ENCODE measurements at places on chromosomes 7 and 10.
A peak's percentile ranks its signal among the peaks of the same experiment; 100 is the strongest.

DNA sequence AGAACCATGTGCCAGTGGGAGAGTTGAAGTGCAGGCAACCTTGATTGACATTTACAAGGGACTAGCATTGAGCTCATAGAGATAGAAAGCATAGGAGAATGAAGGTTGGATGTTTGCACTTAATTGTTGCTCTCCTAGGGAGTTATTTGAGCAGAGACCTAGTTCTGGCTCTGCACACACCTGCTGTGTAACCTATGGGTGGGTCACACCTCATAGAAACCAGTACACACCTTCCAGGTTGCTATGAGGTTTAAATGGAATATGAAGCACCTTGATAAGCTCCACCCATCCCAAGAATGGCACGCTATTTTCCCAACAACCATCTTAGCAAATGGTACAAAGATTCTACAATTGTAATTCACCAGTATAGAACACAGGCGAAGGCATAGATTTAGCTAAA, 86.2 kb upstream of the AOAH start:
- no peak for DNase-seq

DNA sequence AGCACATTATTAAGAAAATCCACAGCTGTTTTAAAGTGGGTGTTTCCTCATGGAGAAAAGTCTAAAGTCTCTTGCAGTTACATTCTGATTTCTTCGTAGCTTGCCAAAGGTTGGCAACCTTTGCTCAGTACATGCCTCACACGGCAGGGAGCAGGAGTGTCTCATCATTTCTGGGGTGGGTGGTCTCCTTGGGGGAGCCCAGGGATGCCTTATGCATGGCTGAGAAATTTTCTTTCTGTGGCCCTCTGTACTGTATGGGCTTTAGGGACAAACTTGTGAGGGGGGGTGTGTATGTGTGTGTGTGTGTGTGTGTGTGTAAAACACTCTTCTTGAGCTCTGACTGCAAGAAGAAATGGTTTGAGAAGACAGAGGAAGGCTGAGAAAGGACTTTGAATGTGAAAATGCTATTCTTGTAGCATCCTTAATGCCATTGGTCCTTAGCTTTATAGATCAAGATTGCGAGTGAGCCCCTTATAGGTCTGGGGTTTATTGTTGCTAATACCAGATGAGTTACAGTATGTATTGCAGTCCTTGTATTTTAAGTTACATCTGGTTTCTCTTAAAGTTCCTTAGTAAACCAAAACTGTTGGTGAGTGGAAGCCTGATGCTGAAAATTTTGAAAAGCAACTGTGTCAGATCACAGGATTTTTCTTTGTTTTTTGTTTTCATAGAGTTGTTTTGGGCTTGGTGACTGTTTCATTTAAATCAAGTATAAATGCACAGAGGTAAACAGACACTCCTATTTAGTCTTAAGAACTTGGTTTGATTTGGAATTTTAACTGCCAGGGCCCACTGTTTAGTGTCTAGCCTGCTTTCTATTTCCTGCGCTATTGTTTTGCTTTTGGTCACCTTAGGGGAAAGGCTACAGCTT, 242.0 kb downstream of the BICC1 start:
- DNase-seq: no peak

DNA sequence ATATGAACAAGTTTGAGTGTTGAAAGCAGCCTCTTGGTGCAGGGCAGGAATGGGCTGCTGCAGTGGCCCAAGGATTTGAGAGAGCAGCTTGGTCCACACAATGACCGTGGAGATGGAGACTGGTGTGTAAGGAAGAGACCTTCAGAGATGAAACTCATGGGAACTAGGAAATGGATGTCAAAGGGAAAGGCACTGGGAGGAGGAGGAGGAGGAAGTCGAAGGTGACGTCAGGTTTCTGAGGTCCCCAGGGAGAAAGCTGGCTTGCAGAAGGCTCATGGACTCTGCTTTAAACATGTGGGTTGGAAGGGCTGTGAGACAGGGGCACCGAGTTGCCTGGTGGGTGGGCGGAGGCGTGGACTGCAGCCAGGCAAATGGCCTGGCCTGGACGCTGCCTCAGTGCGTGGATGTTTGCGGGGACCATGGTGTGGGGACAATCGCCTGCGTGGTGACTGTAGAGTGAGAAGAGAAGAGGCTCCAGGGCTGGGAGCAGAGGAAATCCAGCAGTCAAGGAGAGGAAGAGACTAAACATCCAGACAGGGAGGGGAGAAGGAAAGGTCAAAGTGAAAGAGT, 14.6 kb downstream of the C10orf71 start:
- DNase-seq: no peak

- no peak for DNase-seq
These were observed 84.4 kb upstream of the SHH start for GRCh38 chr7:155896531-155897263.

GRCh38 chr10:132377326-132377725, 19.7 kb upstream of the PWWP2B start:
- no peak for DNase-seq

- no peak for DNase-seq
These were observed 5.3 kb upstream of the CACNB2 start for GRCh38 chr10:18134921-18135320.

- no peak for DNase-seq
These were observed 81.0 kb upstream of the CACUL1 start for GRCh38 chr10:118835682-118836326.

GRCh38 chr10:123962756-123963530, 71.3 kb upstream of the CPXM2 start:
- DNase-seq: no peak

DNA sequence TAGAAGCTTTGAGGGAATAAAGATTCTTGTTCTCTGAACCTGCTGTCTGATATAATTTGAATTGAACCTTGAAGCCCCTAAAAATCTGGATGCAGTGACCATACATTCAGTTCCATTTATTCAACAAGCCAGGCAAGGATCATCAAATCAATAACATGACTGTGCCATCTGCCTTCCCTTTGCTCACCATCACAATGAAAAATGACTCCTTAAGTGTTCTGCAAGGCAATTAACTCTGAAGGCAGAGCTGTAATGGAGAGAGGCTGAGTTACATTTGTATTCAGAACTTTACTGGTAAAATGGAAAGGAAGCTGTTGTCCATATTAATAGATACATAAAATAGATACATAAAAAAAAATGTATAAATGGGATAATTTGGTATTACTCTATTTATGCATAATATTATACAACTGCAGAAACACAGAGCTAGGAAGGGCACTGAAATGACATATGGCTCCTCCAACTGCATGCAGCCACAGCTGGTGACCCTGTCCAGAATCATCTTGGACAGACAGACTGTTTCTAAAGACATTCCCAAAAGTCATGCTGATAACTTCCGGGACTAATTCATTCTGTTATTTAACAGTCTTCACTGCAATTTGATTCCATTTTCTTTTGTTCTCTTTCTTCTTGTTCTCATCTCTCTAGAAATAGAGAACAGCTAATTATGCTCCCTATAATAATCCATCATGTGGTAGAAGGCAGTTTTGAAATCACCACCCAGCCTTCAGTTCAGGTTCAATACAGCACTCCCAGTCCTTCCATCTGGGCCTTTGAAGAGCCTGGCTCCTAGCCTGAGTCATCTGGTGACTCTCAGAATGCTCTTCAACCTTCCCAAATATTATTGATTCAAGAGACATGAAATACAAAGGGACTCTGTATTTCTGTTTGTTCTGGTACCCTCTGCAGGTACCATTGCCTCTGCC, 412.6 kb downstream of the GFRA1 start:
- DNase-seq: no peak

GRCh38 chr7:29370531-29371314, 176.1 kb downstream of the CHN2 start:
- no peak for DNase-seq

DNA sequence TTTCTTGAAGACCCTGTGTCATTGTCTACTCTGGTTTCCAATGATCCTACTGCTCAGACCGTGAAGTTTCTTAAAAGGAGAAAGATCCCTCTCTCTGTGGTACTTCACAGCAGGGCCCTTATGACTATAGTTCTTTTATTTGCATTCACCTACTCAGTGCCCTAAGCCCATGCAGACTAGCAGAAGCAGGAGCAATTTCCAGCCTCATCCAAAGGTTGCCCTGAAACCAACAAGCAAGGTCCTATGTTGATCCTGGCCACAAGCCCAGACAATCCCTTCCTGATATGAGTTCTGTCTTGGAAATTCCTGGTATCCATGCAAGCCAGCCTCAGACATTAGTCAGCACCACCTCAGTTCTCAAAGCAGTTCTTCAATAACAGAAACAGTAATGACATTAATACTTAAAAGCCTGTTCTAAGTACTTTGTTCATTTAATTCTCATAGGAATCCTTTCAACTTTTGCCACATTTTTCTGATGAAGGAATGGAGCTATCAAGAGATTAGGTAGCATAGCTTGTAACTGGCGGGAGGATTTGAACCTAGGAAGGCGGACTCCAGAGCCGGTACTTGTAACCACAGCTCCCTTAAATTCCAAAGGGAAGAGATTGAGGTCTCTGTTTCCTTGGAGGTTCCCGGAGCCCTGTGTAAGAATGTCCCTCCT, 58.1 kb upstream of the ST8SIA6 start:
- DNase-seq: no peak

- DNase-seq: no peak
These were observed 506.5 kb downstream of the TCERG1L start for GRCh38 chr10:130804778-130805634.

- DNase-seq: peak; percentile 27
These were observed 140.7 kb downstream of the SND1 start for GRCh38 chr7:127792528-127793342.

DNA sequence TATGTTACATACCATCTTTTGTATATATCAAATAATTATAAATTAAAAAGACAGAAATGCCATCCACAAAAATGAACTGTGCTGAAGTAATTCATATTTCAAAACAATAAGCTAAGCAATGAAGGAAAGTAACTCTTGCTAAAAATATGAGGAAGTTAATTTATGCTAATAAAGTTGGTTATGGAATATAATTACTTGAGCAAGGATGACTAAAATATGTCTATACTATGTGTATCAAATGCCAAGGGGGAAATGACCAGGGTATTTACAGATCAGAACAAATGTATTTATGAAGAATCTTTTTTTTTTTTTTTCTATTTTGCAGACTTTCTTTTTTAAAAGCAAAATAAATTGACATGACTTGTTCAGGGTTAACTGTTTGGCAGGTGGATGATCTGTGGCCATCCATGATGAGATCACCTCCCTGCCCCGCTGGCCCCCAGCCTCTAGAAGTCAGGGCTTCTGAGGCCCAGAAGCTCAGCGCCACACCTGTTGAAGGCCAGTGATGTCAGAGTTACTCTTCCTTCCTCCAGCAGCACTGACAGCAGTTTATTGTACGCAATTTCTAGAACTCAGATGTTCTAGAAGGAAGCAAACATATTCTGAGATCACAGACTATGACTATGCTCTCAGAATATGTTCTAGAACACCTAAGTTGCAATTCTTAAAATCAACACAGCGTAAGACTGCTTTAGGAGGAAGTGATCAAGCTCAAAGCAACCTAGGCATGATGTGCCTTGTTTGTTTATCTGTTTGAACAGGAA, 196.1 kb upstream of the KLF14 start:
- no peak for DNase-seq

GRCh38 chr7:131546583-131547141, 9.8 kb downstream of the PODXL start:
- peak; percentile 65 for DNase-seq

GRCh38 chr7:70614237-70615045, 517.5 kb upstream of the GALNT17 start:
- DNase-seq: no peak

GRCh38 chr7:15557186-15557585, 4.6 kb downstream of the AGMO start:
- no peak for DNase-seq

- DNase-seq: peak; percentile 70
These were observed 19.5 kb upstream of the CARD11 start for GRCh38 chr7:3063016-3063753.

DNA sequence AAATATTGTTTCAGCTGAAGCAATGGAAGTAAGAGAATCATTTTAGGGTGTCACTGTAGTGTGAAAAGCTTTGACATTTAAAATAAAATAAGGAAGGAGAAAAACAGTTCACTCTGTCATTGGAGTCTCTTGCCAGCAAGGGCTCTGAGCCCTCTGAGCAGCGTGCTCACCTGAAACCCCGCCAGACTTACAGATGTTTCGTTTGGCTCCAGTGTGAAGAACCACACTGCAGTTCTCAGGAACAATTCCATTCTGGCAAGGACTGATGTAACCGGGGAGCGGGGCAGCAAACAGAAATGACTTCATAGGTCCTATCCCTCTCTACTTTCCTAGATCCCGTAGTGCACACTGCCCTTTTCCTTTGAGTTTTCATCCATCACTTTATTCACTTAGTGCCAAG, 164.3 kb downstream of the CELF2 start:
- no peak for DNase-seq

DNA sequence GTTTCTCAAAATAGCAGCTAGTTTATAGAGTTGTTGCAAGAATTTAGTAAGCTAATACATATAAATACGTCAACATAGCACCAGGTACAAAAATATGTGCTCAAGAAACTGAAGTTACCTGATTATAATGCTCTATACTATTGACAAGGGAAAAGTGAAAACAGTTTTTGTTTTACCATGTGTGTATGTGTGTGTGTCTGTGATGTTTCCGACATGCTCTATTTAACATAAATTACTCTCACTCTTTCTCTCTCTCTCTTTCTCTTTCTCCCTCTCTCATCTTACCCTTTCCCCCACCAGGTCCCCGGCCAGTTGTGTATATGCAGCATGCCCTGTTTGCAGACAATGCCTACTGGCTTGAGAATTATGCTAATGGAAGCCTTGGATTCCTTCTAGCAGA, 4.3 kb downstream of the LIPN start:
- DNase-seq: no peak
